ENCODE measurements at places on chromosomes 13 and 19.

DNA sequence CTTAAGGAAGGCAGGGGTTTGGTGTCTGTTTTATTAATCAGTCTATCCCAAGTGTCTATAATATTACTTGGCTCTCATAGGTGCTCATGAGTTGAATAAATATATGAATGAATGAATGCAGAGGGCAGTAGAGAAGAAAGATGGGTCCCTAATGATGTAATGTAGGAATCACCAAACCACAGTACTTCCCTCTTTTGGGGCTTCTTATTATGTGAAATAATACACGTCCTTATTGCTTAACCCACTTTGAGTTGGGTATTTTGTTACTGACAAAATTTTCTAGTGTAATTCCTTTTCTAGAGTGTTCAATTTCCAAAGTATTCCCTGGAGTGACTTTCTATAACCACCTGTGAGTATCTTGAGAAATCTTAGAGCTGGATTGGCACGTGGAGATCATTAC is 13.2 kb downstream of the KLK5 start:
- H3K36me3 ChIP-seq, result no peaks in the 10 kb centered on the region
- no peaks in the 10 kb centered on the region for H3K27me3 ChIP-seq
- H3K4me3 ChIP-seq, result no peak overlapping the region
- no peaks in the 10 kb centered on the region for H3K4me1 ChIP-seq
- no peak for DNase-seq

GRCh38 chr13:45340422-45341033 is 455 bp downstream of the TPT1 start:
- DNase-seq, result peak; percentile 96
- H3K36me3 ChIP-seq, result no peaks in the 10 kb centered on the region
- H3K27ac ChIP-seq, result peak overlapping the region; percentile 100
- peaks cover 60% of the 10 kb centered on the region for H3K4me1 ChIP-seq

GRCh38 chr19:23531231-23531790 is 136.0 kb upstream of the ZNF91 start:
- H3K27me3 ChIP-seq, result no peaks in the 10 kb centered on the region
- H3K4me1 ChIP-seq, result no peaks in the 10 kb centered on the region
- H3K27ac ChIP-seq, result no peak overlapping the region
- DNase-seq, result no peak

DNA sequence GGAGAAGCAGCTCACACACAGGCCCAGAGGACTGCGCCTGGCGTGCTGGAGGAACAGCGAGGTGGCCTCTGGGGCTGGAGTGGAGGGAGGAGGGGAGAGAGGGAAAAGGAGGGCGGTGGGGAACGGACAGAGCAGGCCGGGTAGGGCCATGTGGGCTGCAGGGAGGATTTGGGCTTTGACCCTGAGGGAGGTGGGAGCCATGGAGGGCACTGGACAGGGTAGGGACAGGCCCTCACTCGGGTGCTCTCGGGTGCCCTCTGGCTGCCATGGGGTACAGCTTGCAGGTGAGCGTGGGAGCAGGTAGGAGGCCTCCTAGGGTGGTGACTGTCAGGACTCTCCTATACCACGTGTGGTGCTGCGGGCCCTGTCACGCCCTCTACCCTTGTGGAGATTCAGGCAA is 22.8 kb downstream of the PLIN4 start:
- H3K4me3 ChIP-seq, result no peak overlapping the region
- peaks cover 70% of the 10 kb centered on the region for H3K36me3 ChIP-seq
- no peak overlapping the region for H3K27ac ChIP-seq
- H3K27me3 ChIP-seq, result no peaks in the 10 kb centered on the region
- no peak for DNase-seq

DNA sequence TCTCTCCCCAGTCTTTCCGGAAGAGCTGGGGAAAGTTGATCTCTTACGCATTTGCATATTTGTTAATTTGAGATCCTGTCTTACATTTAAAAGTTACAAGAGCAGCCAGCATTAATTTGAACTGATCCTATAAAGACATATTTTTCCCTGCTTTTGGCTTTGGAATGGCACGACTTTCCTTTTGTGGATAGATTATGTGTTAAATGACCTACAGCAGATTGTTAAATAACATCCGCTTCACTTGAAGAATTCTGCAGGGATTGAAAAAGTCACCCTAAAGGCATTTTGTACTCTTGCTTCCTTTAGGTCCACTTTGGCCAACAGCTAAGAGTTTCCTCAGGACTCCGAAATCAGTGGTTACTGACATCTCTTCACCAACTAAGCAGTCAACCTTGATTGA is 334.0 kb downstream of the TBC1D4 start:
- no peaks in the 10 kb centered on the region for H3K27me3 ChIP-seq
- DNase-seq, result no peak
- no peaks in the 10 kb centered on the region for H3K36me3 ChIP-seq
- H3K4me1 ChIP-seq, result peaks cover 12% of the 10 kb centered on the region
- no peak overlapping the region for H3K27ac ChIP-seq

DNA sequence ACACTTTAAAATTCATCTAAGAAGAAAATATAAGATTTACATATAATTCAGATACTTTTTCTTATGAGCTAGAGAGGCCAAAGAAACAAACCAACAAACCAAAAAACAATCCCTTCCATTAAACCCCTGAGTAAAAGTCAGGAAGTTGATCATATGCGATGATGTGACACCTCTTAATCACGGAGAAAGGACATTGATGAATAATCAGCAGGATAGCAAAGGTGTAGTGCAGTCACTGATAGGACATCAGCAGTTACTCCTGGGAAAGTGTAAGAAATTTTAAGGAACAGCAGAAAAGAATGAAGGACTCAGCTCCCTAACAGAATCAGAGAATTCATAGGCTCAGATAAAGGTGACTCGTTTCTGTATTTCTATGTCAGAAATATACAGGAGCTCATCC is 202.4 kb upstream of the EDNRB start:
- no peaks in the 10 kb centered on the region for H3K4me1 ChIP-seq
- H3K36me3 ChIP-seq, result no peaks in the 10 kb centered on the region
- H3K4me3 ChIP-seq, result no peak overlapping the region
- no peak for DNase-seq
- H3K27me3 ChIP-seq, result no peaks in the 10 kb centered on the region

DNA sequence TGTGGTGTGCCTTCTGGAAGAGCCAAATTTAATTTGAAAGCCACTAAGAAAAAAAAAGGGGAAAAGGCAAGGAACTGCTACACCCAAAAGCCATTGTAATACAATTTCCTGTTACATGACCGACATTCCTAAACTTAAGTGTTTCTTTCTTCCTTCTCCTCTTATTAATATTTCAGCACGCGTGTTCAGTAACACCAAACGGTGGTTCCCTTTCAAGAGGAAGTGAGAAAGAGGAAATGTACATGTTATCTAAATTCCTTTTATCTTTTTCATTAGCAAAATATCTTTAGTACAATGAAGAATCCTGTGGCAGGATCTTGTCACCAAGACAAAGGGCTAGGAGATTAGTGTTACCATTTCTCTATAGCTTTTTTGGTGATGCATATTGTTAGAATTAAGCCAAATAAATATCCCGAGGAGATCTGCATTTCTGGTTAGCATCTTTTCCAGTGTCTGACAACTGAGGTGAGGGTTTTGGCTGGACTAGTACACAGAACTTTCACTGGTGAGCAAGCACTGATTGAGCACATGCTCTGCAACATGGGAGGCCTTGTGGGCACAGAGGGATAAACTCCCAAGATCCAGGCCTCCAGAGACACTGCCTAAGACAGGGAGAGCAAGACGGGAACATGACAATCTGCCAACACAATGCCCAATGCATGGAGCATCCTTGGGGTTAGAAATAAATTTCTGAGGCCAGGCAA is 22.1 kb downstream of the LATS2 start:
- peak; percentile 58 for DNase-seq
- no peak overlapping the region for H3K27ac ChIP-seq
- no peaks in the 10 kb centered on the region for H3K27me3 ChIP-seq
- no peaks in the 10 kb centered on the region for H3K36me3 ChIP-seq

DNA sequence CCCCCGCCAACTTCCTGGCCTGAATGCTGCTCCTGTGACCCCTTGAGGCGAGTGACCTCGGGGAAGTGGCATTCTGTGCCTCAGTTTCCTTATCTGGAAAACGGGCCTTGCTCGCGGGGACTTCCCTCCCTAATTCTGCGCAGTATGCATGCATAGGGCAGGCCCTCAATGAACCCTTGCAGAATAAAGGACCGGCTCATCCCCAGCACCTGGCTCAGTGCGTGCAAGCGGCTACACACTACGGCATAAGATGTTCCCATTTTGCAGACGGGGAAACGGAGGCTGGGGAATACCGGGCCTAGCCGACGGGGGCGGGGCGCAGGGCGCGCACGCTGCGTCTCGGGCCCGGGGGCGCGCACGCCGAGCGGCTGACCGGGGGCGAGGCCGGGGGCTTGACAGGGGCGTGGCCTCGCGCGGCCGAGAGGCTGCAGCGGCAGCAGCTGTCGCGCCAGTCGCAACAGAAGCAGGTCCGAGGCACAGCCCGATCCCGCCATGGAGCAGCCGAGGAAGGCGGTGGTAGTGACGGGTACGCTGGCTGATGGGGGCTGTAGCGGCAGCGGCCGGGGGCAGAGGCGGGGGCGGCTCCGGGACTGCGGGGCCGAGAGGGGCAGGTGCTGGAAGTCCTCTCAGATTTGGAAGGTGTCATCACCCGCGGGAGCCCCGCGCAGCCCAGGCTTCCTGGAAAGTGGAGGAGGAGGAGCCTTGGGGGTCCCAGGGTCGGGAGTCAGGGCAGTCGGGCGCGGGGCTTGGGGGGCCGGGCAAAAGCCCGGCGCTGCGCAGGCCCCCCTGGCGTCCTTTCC is at the start of gene PGPEP1:
Gene PGPEP1, plus strand, starts transcription at position 409 of the 800 bp plus-strand sequence. Its CDS starts 84 bp downstream, at position 493.
- no peaks in the 10 kb centered on the region for H3K27me3 ChIP-seq
- H3K27ac ChIP-seq, result peak within 1 kb of the TSS; percentile 92
- peak within 1 kb of the TSS; percentile 85 for H3K4me3 ChIP-seq

- no peaks in the 10 kb centered on the region for H3K27me3 ChIP-seq
- H3K4me1 ChIP-seq, result no peaks in the 10 kb centered on the region
- DNase-seq, result no peak
- no peak overlapping the region for H3K4me3 ChIP-seq
Observed at GRCh38 chr19:28836421-28836820, 376.5 kb downstream of the UQCRFS1 start.

- H3K4me1 ChIP-seq, result no peaks in the 10 kb centered on the region
- no peak overlapping the region for H3K27ac ChIP-seq
- no peaks in the 10 kb centered on the region for H3K27me3 ChIP-seq
- no peaks in the 10 kb centered on the region for H3K36me3 ChIP-seq
- no peak overlapping the region for H3K4me3 ChIP-seq
- DNase-seq, result no peak
Observed at GRCh38 chr13:73593199-73593765, 534.5 kb downstream of the KLF5 start.

GRCh38 chr13:100212904-100213553 is 124.1 kb downstream of the PCCA start:
- no peaks in the 10 kb centered on the region for H3K4me1 ChIP-seq
- no peak overlapping the region for H3K4me3 ChIP-seq
- H3K36me3 ChIP-seq, result no peaks in the 10 kb centered on the region
- DNase-seq, result no peak
- H3K27me3 ChIP-seq, result no peaks in the 10 kb centered on the region

- no peak for DNase-seq
- H3K36me3 ChIP-seq, result no peaks in the 10 kb centered on the region
- H3K4me1 ChIP-seq, result no peaks in the 10 kb centered on the region
Observed at GRCh38 chr13:86581706-86582105, 782.5 kb upstream of the SLITRK6 start.

- no peak for DNase-seq
- H3K4me1 ChIP-seq, result peaks cover 7% of the 10 kb centered on the region
- H3K36me3 ChIP-seq, result no peaks in the 10 kb centered on the region
- no peak overlapping the region for H3K27ac ChIP-seq
Observed at GRCh38 chr19:5881543-5882299, 11.4 kb upstream of the FUT5 start.

GRCh38 chr13:74135326-74136083 is 1.3 kb upstream of the KLF12 start:
- H3K4me3 ChIP-seq, result peak overlapping the region; percentile 87
- H3K4me1 ChIP-seq, result peaks cover 18% of the 10 kb centered on the region

DNA sequence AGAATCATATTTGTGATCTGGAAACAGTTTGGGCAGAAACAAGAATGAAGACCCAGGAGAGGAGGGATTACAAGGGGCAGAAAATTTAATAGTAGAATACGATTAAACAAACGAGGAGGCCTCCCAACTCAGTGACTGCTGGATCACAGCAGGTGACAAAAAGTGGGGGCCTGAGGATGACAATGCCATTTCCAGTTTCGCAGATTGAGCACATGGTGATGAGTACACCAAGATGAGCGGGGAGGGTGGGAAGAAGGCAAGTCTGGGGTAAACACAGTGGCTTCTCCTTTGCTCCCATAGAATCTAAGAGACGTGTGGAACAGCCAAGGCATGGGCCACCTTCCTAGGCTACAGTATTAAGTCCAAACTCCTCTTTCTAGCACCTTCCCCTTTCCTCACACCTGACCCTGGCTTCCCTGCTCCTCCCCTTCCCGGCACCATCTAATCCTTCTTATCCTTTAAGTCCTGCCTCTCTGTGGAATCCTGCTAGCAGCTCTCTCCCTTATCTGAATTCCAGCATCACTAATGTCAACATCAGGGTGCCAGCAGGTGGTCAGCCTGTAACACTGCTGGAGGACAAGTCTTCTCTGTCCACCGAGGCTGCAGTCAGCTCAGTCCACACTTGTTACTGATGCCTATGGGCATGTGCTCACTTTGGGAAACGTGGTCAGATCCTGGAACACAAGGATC is 13.5 kb downstream of the ATP7B start:
- no peaks in the 10 kb centered on the region for H3K36me3 ChIP-seq
- peaks cover 17% of the 10 kb centered on the region for H3K4me1 ChIP-seq
- DNase-seq, result no peak

- DNase-seq, result no peak
- H3K36me3 ChIP-seq, result no peaks in the 10 kb centered on the region
- peaks cover 18% of the 10 kb centered on the region for H3K4me1 ChIP-seq
- H3K27ac ChIP-seq, result no peak overlapping the region
Observed at GRCh38 chr19:50668416-50668815, 19.2 kb downstream of the C19orf81 start.

- H3K27ac ChIP-seq, result no peak overlapping the region
- H3K4me3 ChIP-seq, result no peak overlapping the region
- H3K4me1 ChIP-seq, result no peaks in the 10 kb centered on the region
- H3K27me3 ChIP-seq, result no peaks in the 10 kb centered on the region
- no peak for DNase-seq
Observed at GRCh38 chr19:28358633-28359032, 854.3 kb downstream of the UQCRFS1 start.

- H3K27me3 ChIP-seq, result no peaks in the 10 kb centered on the region
- no peak overlapping the region for H3K27ac ChIP-seq
- no peak overlapping the region for H3K4me3 ChIP-seq
- no peak for DNase-seq
Observed at GRCh38 chr13:90156390-90156789, 1191.1 kb upstream of the MIR17HG start.

- no peak for DNase-seq
- no peaks in the 10 kb centered on the region for H3K36me3 ChIP-seq
- H3K4me1 ChIP-seq, result no peaks in the 10 kb centered on the region
- no peak overlapping the region for H3K4me3 ChIP-seq
Observed at GRCh38 chr13:84294576-84294975, 412.3 kb upstream of the SLITRK1 start.

- no peaks in the 10 kb centered on the region for H3K27me3 ChIP-seq
- no peaks in the 10 kb centered on the region for H3K36me3 ChIP-seq
- DNase-seq, result no peak
- no peak overlapping the region for H3K4me3 ChIP-seq
Observed at GRCh38 chr19:38385804-38386257, 2.0 kb downstream of the GGN start.

- H3K4me1 ChIP-seq, result no peaks in the 10 kb centered on the region
- no peak overlapping the region for H3K4me3 ChIP-seq
- H3K27me3 ChIP-seq, result no peaks in the 10 kb centered on the region
- no peaks in the 10 kb centered on the region for H3K36me3 ChIP-seq
Observed at GRCh38 chr13:67736646-67737420, 506.7 kb upstream of the PCDH9 start.

All from vagina (tissue), 2 donors.